ENCODE measurements at places on chromosomes 5 and 9.

- no peak for DNase-seq
These were observed 21.5 kb upstream of the LPCAT1 start for GRCh38 chr5:1545126-1545804.

DNA sequence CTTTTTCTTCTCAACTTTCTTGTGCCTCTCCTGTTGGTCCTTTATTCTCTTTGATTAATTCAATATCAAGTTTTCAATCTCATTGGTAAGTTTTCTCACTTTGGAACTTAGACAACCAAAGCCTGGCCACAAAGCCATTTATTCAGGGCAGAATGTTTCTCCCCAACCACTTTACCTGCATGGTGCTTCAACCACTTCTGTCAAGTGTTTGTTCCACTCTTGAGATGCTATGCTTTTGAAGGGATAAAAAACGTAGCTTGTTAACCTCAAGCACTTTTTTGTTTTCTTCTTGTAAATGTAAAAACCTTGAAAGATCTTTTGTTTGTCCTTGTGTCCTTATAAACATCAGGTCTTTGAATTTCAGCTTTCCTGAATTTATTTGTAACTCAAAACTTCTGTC, 966.7 kb downstream of the MAT2B start:
- DNase-seq = no peak

- peak; percentile 20 for DNase-seq
These were observed 42.4 kb downstream of the PAX5 start for GRCh38 chr9:36991516-36992134.

DNA sequence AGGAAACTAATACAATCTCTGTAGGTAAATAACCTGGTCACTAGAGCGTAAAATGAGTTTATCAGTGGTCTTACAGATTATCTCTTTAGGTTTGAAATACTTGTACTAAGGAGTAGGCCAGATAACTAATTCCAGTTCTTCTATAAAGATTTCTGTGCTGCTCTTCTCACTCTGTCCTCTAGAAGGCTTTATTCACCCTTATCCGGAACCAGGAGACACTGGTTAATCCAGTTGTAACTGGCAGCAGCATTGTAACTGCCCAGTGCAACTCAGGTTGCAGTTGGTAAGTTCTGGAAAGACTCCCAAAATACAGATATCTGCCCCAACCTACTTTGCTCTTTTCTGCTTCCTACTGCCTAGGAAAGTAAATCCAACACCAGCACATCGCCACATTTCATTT, 19.8 kb downstream of the C5orf22 start:
- no peak for DNase-seq

GRCh38 chr9:133519693-133520092, 5.1 kb downstream of the MYMK start:
- DNase-seq = no peak

- DNase-seq = no peak
These were observed 457.7 kb downstream of the EFNA5 start for GRCh38 chr5:107213025-107213424.

GRCh38 chr9:91061506-91061905, 259.9 kb downstream of the SYK start:
- no peak for DNase-seq

DNA sequence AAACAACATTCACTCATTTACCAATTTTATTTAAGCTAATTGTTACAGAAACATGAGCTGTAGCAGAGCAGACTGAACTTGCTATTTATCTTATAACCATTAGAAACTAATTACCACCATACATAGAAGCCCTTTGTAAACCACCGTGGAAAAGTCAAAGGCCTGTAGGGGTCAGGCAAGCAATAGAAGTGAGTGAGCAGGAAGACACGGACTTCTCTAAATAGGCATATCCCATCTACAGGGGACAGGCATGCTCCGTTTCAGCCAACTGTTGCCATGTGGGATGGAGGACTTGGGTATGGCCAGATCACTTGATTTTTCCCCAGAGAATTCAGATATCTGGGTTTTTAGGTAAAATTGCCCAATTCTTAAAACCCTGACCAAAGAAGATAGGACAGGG, 44.8 kb downstream of the PRRC1 start:
- peak; percentile 3 for DNase-seq

- DNase-seq = peak; percentile 68
These were observed 9.4 kb downstream of the ERAP2 start for GRCh38 chr5:96885518-96886338.

DNA sequence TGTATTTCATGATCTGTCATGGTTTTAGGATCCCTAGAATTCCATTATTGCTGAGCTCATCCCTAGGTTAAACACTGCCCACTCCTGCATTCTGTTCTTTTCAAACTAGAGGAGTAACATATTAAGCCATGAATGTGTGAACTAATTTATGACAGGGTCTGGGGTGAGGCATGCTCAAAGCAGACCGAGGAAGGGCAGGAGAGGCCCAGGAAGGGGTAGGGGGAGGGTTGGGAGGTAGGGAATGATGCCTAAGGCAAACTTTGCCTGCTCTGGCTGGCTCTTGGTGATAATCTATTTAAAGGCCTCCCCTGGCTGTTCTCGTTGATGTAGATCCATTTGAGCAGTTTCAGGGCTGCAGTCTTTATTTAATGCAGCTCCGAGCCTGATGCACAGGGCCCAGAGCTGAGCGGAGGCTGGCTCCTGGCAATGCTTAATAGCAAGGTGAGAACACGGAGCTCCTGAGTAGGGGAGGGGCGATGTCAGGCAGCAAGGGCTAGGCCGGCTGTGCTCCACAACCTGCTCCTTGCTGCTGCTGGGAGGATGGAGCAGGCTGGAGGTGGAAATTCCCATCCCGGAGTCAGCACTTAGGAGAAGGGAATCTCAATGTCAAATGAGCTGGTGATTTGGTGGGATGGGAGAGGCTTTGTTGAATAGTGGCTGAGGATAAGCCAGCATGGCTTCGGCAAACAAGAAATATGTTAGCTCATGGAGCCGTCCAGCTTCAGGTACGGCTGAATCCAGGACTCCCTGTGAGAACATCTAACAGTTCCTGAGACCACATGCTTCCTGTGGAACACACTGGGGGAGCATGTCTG, 73.2 kb upstream of the UNC5A start:
- DNase-seq = no peak

DNA sequence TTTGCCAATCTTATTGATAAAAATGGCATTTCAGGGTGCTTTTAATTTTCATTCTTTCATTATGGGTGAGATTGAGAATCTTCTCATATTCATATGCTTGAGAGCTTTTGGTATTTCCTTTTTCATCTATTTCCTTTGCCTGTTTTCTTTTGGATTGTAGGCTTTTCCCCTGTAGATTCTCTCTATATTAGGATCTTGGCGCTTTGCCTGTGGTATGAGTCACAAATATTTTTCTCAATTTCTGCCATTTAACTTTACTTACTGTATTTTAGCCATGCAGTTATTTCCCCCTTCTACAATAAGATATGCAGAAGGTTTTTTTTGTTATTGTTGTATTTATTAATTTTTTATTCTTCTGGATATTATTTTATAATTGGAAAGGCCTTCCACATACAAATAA, 21.5 kb upstream of the KLF9 start:
- peak; percentile 82 for DNase-seq

GRCh38 chr9:123599781-123600180, 243.8 kb downstream of the CRB2 start:
- no peak for DNase-seq

GRCh38 chr5:87268970-87269377, 1.3 kb downstream of the RASA1 start:
- DNase-seq = no peak

DNA sequence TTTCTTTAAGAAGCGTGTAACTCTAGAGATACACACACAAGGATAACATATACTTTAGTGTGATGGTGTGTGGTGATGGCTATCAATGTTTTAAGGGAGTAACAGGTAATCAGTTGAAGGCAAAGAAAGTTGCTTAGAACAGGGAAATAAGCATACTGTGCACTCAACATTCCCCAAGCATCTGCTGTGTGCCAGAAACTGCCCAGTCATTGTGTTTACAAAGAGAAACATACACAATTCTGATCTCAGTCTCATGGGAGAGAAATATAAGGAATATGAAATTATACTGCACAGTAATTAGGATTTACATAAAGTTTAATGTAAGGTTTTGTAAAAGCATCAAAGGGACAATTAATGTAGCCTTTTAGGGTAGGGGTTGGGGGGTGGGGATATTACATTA, 224.1 kb upstream of the TYRP1 start:
- no peak for DNase-seq

DNA sequence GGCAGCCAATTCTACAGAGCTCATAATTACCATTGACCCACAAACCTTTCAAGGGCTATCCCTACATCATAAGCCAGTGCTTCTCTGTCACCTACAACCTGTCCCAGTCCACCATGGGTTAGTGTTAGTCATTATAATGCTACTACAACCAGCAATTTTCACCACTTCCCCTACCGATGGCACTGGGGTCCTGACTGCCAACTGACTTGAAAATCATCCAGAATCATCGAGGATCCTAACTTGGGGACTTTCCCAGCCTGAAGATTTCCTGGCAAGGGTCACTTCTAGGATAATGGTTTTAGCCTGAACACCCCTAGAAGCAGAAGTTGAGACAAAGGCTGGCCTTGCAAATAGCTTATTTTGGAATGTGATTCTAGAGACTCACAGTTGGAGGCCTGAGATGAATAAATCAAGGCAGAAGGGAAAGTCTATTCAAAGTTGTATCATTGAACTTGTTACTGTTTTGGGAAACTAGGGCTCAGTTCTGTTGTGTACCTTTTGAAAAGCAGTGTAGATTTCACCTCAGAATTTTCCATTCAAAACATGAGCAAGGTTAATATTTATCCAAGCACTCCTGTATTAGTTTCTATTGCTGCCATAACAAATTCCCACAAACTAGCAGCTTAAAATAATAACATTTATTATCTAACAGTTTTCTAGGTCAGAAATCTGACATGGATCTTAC, 633.0 kb downstream of the LRRC70 start:
- no peak for DNase-seq

GRCh38 chr9:100409176-100409556, 17.8 kb upstream of the MSANTD3 start:
- no peak for DNase-seq

DNA sequence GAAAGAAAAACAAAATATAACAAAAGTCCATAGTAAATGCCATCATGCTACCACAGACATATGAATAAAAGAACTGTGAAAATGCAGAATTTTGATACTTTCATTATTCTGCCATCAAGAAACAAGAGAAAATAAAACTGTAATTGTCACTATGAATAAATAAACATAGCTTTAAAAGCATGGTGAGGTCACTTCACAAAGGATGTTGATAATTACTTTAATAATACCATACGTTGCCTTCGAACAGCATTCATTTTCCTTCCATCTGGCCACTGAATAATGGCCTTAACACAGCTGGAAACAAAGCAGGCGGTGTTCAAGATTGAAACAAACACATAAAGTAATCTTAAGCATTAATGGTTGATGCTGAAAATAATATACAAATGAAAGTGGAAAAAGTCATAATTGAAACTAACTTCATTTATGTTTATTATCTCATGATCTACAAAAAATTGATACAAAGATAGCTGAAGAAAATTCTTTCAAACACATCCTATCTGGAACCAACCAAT, 102.0 kb downstream of the AGTPBP1 start:
- DNase-seq = no peak

- DNase-seq = no peak
These were observed 20.9 kb downstream of the CXXC5 start for GRCh38 chr5:139668924-139669661.

DNA sequence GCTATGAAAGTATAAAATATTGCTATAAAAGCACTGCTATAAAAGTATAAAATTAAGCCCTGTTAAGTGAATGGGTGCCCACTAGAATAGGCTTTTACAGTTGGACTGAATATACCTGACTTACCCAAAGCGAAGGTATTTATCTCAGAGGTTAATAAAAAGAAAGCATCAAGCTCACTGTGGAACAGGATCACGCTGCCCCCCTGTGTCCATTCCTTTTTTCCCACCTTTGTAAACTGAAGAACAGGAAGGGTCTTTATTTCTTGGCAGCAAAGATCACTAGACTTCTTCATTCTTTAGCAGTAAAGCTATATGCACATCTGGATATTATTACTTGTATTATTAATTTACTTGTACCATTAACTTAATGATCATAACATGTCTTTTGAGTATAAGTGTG, 22.1 kb upstream of the PLPP6 start:
- peak; percentile 41 for DNase-seq

GRCh38 chr5:141349917-141350619, at the start of gene PCDHGB1:
Gene PCDHGB1, plus strand, starts transcription at chr5:141350099. Its CDS starts 162 bp downstream, at chr5:141350261.
- peak; percentile 59 for DNase-seq

DNA sequence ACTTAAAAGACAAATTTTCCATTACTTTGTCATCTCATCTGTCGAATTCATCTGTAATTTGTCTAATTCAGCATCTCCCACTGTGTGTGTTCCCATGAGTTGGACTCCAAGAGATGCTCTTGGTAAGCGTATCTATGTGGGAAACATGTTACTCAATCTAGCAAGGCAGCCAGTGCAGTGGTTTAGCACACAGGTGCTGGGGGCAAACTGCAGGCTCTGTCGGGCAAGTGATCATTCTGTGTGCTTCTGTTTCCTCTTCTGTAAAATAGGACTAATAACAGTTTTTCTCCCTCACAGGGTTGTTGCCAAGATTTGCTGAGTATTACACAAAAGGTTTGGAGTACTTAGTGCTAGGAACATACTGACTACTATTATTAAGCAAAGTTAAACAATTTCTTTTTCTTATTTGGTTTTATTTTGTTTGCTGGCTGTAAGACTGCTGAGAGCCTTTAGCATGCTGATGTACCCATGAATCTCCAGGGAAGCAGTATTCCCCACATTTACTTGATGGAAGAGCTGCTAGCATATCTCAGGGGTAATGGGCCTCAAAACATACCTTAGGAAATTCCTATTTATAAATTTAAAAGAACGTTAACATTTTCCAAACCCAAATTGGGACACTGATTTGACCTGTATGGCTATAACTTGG, 709 bp upstream of the GAPT start:
- no peak for DNase-seq

- DNase-seq = no peak
These were observed 158.3 kb upstream of the MAP3K1 start for GRCh38 chr5:56656846-56657726.

DNA sequence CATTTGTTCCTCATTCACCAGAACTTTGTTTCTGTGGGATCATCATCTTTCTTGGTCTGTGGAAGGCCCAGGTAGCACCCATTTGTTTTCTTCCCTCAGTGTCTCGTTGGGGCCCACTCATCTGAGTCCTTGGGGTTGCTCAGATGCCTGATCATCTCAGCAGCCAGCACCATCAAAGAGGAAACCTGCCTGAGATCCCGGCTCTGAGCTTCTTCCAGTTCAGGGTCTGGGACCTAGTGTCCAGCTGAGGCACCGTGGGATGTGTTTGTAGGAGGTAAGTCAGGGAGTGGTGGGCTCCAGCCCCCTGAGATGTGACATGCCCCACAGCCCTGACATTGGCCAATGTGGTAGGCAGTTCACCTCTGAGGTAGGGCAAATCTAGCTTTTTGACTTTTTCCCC, 9.4 kb upstream of the CD180 start:
- no peak for DNase-seq

GRCh38 chr5:144205141-144205551, 34.5 kb downstream of the KCTD16 start:
- DNase-seq = peak; percentile 54
